ENCODE measurements at places on chromosomes 3 and 15. TPM values are rescaled to one million over a fixed set of nuclear protein-coding genes. Genes with fewer than 3 reads are reported as not detected.

ATP2B2 gene
- total RNA-seq: 0.09 TPM

SHQ1 gene
- total RNA-seq: 18.8 TPM

DNA sequence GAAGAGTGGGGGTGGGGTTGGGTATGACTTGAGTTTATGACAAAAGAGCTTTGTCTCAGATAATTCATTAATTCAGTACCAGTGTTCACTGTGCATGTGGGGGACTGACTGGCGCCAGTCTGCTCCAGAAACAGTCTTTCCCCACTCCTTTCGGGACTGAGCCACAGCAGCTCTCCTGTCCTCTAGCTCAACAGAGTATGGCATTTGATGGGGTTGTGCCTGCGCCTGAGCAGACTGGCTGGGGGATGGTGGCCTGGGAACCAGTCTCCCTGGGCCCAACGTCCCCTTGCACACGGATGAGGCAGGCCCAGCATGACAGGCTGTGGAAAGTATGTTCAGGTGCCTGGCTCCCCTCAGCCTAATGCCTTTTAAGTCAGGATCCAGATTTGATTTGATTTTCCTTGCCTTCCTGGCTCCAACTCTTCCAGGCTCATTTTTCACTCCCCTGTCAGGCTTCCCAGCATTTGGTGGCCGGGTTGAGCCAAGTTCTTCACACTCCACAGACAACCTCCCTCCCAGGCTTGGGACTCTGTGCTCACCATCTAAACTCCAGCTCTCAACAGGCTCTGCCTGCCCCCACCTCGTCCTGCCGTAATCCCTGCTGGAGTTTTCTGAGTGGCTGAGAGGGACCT, 105.0 kb downstream of the MYLK start:
- DNase-seq: no peak

CD80 gene
- total RNA-seq: 0.46 TPM

ATP13A3 gene
- total RNA-seq: 103 TPM

TMEM212 gene
- total RNA-seq: not detected

DNA sequence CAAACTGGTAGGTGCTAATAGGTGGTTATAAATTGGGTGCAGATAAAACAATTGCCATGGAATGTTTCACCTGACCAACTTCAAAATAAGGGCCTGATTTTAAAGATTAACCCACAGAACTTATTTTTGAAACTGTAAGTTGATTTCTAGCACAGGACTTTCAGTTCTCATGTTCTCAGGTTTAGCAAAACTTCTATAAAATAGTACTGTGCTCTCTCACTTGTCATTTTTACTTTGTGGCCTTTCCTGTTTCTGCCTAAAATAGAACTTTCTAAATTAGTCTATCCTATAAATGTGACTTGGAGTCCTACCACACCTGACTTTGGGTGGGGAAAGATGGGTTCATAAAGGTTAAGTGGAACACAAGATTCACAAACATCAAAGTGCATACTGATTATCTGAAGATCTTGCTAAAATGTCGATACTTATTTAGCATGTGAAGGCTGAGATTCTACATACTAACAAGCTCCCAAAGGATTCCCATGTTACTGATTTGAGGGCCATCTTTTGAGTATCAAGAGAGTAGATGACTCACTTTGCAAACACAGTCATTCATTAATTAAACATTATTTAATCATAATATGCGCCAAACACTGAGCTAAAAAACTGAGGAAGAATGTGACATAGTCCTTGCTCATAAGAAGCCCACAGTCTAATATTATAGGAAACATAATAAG, 38.6 kb downstream of the BTLA start:
- DNase-seq: no peak

DNA sequence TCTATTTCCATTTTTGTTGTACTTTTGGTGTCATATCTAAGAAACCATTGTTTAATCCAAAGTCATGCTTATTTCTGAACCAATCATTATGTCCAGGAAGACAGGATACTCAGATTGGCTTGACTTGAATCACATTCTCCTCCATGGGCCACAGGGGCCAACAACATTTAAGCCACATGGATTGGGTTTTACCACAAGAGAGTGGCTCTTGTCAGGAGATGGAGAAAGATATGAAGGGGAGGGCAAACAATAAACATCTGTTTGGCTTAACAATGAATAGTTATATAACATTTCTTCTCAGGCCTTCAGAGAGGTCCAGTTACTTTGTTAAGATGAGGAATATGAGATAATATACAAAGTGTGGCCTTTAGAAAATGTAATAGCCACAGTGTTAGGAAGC, 44.6 kb downstream of the GXYLT2 start:
- DNase-seq: no peak

PP2D1 gene
- not detected for total RNA-seq

DNA sequence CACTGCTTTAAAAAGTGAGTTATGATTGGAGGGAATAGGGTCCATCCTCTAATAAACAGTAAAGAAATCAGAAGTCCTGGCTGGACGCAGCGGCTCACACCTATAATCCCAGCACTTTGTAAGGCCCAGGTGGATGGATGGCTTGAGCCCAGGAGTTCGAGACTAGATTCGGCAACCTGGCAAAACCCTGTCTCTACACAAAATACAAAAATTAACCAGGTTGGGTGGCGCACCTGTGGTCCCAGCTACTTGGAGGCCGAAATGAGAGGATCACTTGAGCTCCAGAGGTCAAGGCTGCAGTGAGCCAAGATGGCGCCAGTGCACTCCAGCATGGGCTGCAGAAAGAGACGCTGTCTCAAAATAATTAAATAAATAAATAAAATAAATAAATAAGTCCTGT, 171.2 kb downstream of the POTEB3 start:
- DNase-seq: no peak

FAM43A gene
- total RNA-seq: 8.9 TPM

DNA sequence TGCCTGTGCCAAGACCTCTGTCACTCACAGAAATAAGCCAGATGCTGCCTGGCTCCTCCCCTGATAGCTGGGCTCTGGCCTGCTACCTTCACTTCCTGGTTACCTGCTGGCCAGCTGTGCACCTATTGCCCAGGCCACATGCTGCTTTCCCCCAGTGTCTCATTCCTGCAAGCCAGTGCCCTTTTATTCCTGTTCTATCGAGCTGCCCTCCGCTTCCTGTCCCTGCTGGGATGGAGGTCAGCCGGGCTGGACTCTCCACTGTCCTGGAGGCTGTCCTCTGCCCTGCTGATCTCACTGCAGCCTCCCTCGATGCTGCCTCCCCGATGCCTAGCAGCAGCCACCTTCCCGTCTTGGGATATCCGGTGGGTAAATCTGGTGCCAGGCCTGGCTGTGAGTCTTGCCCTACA, 37.0 kb upstream of the SNRPA1 start:
- DNase-seq: no peak

DNA sequence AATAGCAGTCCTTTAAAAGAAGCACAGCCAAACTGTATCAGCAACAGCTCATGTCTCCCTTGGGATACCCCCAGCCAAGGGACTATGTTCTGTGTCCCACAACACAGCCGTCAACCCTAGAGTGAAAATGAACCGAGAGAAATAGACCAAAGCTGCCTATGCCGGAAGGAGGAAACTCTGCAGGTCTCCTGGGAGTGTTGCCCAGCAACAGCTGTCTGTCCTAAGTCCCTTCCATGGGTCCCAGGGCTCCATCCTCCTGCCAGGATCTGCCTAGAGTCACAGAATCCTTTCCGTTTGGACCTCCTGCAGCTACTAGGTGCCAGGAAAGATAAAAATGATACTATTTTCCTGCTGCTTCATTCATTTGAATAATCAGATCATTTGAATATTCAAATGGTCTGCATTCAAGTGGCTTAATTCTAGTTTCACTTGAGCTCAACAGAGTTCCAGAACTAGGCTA, 53.1 kb downstream of the TRANK1 start:
- DNase-seq: no peak

ONECUT1 gene
- total RNA-seq: 184 TPM

- no peak for DNase-seq
Observed at GRCh38 chr3:176009256-176009655, 1150.1 kb downstream of the NAALADL2 start.

GOLGA6L10 gene
- total RNA-seq: 1.6 TPM

DNA sequence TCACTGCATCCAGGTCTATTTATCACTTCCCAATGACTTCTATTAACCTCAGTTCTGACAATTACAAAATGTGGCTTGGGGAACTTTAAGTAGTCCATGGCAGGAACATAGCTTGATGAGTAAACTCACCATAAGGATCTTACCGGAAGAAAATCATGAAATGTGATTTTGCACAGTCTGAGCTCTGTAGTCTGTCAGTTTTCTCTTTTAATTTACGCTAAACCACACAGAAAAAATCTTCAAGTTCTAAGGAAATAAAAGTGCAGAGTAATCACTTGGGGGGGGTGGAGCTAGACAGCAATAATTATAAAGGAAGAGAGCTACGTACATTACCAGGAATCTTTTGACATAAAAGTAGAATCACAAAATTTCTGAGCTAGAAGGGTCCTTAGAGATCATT, 9.2 kb downstream of the TBC1D5 start:
- no peak for DNase-seq

ANKRD34C gene
- total RNA-seq: not detected

TMCO5A gene
- 0.14 TPM for total RNA-seq

GRCh38 chr3:73432023-73432705, 192.6 kb downstream of the PDZRN3 start:
- DNase-seq: no peak

- DNase-seq: no peak
Observed at GRCh38 chr15:101244036-101244781, 7.6 kb downstream of the CHSY1 start.

DNA sequence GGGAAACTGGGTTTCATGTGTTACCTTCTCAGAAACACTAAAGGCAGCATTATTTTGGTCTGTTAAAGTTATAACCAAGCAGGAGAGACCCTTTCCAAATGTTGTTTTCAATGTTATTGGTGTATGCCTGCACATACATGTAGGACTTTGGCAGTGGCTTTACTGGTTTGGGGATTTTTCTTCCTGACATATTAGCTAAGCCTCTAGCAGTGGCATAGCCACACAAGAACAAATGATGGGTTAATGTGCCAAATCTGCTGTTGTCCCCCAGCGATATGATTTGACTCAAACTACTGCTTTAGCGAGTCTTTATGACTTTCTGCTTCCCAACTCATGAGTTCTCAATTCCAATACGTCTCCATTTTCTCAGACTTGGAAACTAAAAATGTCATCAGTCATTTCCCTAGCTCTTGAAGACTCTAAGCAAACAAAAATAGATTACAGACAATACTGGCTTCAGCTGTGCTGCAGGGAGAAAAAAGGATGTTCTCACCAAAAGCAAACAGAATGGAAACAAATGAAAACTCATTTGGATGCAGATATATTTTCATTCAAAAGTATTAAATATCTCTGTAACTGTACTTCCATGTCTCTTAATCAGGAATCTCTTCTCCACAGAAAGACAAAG, 29.6 kb downstream of the TPM1 start:
- no peak for DNase-seq

DNA sequence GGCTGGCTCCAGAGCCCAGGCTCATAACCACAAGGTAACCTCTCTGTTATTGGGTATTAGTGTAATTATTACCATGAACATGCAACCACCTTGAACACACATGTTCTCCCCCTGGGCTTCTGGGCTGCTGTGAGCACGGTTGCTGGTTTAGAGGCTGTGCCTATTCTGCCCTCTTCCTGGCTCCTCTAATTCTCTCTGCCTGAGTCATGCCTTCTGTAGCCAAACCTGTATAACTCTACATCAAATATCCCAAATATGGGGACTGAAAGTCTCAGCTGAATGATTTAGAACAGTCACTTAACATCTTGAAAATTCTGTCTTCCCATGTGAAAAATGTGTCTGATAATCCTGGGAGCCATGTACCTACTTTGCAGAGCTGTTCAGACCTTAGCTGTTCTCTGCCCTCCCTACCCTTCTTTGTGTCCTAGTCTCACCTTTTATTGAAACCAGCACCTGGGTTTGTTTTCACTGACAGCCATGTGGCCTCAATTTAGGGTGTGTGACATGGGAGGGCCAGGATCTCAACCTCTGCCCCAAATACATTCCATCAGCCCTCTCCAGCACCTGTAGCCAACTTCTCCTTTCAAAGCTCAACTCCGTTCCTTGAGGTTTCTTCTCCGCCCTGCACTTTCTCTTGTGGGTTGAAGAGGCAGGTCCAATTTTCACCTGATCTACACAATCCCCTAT, 60.7 kb downstream of the PDZRN3 start:
- no peak for DNase-seq

GP9 gene
- not detected for total RNA-seq

GRCh38 chr15:83978588-83978987, 257.0 kb upstream of the GOLGA6L4 start:
- no peak for DNase-seq

SLC22A13 gene
- 0.95 TPM for total RNA-seq

CPN2 gene
- total RNA-seq: 0.12 TPM

DNA sequence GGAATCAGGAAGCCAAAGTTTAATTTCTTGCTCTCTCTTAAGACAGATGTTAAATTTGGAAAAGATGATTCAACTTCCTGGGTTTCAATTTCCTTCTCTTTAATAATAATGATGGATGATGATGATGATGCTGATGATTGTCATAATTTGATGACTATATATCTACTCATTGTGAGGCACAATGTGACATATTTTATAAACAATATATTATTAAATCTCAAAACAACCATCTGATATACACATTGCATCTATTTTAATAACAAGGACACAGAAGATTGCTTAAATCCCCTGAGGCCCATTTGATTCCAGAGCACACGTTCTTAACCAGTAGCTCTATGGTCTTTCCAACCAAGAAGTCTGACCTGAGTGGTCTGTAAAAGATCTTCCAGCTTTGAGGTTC, 124.0 kb downstream of the CNTN6 start:
- no peak for DNase-seq

DNA sequence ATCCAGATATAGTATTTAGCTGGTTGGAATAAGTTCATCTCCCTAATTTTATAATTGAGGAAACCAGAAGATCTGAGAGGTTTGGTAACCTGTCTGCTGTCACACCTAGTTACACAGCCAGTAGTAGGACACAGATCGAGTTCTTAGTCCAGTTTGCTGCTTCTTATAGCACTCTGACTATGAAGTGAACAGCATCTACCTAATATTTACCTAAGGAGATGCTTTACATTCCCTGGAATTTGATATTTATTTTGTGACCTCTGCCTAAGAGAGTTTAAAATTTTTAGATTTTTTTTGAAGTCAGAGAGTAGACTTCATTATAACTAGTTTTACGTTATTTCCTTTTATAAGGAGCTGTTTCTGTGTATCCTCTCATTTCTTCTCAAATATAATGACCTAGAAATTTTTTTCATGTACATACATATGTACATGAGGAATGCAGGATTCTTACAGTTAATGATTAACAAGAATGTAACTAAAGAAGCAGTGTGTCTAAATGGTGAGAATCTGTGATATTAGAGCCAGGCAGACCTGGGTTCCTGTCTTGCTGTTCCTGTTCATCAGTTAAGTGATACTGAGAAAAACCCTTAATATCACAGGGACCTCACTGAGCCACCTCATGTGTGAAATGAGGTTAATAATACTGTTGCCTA, 4.3 kb downstream of the ARHGEF26 start:
- DNase-seq: no peak

- DNase-seq: no peak
Observed at GRCh38 chr15:33358306-33358705, 47.5 kb downstream of the RYR3 start.

DNA sequence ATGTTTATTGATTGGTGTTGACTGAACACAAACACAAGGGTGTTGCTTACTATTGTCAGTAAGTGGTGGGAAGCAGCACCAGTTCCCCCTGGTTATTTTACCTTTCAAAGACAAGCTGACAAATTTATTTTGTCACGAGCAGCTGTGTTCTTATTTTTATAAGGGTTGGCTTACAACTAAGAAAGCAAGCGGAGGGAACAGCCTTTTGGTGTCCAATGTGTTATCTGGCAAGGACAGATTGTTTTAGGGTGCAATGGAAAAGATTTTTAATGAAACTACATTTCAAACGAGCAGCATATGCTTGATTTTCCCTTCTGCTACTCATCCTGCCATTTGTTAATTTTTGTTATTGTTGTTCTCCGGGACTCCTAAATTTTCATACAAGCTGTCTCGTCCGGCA, 920.6 kb upstream of the CFAP20DC start:
- DNase-seq: no peak

Data from mucosa of gallbladder (tissue), 1 donor.